IPS-NIHi11 (cell line): ENCODE measurements at places on chromosomes 4 and X.

DNA sequence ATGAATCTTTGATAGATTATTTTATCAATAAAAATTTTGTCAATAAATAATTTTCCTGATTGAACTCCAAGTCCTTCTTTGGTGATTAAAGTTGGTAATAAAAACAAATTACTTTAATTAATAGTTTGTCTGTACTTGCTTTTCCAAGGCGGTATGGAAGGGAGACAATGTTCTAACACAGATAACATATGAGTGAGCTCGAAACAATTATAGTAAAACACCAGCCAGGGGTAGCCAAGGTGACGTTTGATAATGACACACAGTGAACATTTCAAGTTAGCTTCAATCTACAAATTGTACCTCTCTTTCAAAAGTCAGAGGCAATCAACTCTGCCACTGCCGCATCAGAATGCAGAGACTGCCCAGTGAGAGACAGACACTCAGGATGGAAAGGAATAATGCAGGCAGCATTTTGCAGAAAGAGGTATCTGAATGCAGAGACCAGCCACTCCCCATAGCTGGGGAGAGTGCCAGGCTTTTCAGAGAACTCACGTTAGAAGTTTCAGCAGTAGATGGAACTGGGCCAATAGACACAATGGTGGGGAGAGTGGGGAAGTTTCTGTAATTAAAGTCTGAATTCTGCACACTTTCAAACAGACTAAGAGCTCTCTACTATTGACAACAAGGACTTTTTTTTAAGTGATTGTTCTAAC, 18.1 kb upstream of the ATOH1 start:
- DNase-seq = no peak

DNA sequence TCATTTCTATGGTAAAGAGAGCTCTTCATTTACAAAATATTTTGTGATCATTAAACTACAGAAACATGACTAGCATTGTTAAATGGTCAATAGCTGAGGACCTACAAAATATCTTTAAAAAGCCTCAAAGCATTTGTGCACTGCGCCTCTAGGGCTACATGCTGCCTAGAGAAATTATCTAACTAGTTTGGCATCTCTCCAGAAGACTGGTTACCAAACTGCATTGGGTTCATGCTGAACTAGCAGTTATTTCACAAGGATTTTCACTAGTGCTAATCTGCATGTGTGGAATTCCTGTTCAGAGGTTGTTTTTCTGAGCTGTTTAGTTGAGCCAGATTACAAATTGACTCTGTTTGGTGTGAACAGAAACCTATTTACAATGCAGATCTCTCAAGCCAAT, 58.5 kb upstream of the PITX2 start:
- no peak for DNase-seq

- DNase-seq = peak; percentile 80
These were observed at the start of gene LGI2 for GRCh38 chr4:25030277-25031076. Gene LGI2 (minus strand): TSS chr4:25030946. CDS start chr4:25030693, 253 bp downstream.

- no peak for DNase-seq
These were observed 8.9 kb downstream of the ZIC3 start for GRCh38 chrX:137574784-137575293.

GRCh38 chrX:18828832-18829404, 121.5 kb downstream of the PPEF1 start:
- no peak for DNase-seq

- DNase-seq = no peak
These were observed 76.7 kb downstream of the FHIP1A start for GRCh38 chr4:151485541-151486131.

DNA sequence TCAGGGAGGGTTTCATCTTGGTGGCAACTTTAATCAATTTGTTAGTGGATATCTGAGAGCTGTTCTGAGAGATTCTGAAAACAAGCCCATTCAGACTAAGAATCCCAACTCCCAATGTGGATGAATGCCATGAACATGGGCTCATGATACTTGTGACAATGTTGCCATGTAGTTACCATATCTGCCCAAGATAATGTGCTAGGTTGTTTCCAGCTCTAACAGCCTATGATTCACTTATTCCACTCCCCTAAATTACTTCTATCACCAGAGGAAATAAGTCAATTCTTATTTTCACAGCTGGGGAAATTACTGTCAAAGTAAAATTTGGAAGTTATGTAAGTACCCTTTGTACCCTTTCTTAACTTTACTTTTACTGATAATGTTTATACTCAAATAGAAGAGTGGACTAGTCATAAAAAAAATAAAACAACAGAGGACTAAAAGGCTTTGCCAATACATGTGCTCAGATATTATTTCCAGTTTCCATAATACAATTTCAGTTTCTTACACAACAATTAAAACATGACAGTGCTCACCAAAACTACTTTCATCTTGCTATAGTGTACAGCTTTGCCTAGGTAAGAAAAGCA, 1101.7 kb upstream of the INTU start:
- no peak for DNase-seq

- peak; percentile 56 for DNase-seq
These were observed 66.2 kb downstream of the MAGEA1 start for GRCh38 chrX:153245288-153245731.
